Left hindlimb (tissue), 1 donor: ENCODE measurements at places on chromosomes 1 and 21.

DNA sequence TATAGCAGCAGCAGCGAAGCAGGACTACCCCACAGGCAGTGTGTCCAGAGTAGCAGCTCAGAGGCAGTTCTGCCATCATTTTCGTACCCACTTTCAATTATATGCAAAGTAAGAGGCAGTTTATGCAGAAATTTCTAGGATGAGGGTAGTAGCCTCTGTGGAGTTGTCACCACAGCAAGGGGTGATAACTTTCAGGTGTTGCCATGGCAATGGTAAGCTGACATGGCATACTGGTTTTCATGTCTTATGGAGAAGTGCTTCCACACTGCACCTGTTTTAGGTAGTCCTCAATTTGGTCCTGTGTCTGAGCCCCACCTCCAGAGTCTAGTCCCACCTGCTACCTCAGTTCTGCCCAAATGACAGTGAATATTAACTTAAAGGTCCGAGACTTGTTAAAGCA, 133.3 kb upstream of the SYT6 start:
- DNase-seq: no peak

- peak; percentile 69 for DNase-seq
Observed at GRCh38 chr1:220880726-220881506, 1.7 kb downstream of the HLX start.

DNA sequence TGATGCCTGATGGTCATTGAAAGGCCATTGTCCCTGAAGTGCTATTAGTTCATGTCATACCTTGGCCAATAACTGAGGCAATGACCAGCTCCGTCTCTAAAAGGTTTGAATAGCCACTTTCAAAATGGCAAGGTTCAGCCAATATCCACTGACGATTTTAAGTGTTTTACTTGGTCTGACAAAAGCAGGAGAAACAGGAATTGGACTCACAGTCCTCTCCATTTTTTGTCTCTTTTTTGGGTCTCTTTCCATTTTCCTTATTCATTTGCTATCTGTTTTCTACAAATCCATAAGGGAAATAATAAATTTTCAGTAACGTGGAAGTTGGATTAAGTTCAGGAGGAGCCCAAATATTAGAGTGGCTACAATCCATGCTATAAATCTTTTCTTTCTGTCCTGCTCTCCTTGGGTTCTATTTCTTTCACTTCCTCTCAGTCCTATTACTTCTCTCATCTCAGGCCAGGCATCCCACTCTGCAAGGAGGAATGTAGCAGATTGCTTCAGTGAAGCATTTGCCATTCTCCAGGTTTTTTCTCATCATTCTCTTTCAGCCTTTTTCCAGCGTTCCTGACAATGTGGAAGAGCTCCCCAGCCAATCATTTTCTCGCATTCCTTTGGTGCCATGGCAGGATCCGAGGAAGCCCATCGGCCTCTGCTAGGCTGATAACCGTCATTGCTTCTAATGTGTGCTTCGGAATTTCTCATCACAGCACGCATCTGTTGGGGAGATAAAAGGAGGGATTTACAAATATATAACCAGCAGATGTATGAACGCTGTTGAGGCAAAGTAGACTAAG, 414.5 kb downstream of the ADGRL2 start:
- DNase-seq: peak; percentile 34

- no peak for DNase-seq
Observed at GRCh38 chr21:33901412-33902288, 14.0 kb downstream of the ATP5PO start.

GRCh38 chr1:212600980-212601379, 7.6 kb upstream of the ATF3 start:
- no peak for DNase-seq

- peak; percentile 87 for DNase-seq
Observed at GRCh38 chr1:27366411-27367159, at the start of gene MAP3K6. MAP3K6 (minus strand) TSS chr1:27366961; CDS start chr1:27366597, 364 bp downstream.

DNA sequence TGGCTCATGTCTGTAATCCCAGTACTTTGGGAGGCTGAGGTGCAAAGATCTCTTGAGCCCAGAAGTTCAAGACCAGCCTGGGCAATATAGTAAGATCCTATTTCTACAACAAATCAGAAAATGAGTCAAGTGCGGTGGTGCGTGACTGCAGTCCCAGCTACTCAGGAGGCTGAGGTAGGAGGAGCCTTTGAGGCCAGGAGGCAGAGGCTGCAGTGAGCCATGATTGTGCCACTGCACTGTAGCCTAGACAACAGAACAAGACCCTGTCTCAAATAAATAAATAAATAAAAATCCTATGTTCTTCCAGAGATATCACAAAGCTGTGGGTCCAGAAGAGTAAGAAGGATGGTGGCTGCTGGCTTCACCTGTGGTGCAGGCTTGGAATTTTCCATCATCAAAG, 22.1 kb downstream of the CDA start:
- no peak for DNase-seq

GRCh38 chr1:200646515-200646914, 23.2 kb downstream of the DDX59 start:
- no peak for DNase-seq

DNA sequence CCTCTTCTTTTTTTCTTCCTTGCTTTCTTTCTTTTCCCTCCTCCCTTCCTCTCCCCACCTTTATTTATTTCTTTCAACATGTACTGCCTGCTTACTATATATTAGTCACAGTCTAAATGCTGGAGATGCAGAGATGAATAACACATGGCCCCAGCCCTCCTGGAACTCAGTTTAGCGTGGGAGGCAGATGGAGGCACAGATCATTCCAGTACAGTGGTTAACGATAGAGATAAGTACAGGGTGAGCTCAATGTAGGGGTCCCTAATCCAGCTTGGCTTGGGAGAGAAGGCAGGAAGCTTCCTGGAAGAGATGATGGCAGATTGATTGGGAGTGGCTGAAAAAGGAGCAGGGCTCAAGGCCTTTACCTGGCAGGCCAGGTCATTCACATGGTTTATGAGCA, 55.6 kb upstream of the PPP2R5A start:
- DNase-seq: no peak

GRCh38 chr21:38768471-38769063, 37.2 kb upstream of the ETS2 start:
- no peak for DNase-seq

DNA sequence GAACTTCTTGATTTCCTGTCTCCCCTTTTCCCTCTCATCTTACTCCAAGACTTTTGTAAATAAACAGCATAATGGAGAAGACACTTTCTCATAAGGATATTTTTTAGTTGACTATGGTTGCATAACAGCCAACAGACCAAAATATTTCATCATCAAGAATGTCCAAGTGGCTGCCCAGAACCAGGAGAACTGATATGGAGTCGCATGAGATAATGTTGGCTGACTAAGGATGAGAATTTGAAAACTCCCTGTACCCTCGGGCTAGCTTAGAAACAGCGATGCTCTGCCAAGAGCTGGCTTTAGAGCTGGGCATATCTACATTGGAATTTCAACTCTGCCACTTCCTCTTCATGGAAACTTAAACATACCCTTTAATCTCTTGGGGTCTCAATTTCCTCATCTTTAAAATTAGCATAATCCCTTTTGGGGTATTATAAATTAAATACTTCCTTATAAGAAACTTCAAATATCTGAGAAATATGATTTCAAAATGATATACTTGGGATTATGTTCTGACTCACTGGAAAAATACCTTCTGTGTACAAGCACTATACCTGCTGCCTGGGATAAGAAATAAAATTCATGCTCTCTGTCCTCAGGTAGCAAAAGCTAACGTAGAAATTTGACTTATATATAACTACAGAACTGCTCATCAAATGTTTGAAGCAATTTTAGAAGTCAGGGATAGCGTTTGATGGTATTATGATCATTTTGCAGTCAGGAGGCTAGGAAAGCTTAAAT, 777.3 kb downstream of the LTN1 start:
- DNase-seq: no peak

DNA sequence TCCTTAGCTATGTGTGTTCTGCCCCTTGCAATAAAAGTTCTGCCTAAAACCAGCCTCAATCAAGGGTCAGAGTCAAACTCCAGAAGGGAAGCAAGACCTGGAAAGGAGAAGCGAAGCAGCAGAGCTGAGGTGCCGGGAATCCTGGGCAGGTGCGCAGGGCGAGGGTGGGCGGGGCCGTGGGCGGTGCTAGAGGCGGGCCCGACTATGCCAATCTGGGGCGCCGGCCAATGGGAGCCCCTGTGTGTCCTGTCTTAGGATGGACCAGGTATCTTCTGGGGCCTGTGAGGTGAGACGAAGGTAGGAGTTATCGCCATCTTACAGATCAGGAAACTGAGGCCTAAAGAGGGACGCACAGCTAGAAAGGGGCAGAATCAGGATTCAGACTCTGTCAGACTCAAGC, 120.3 kb downstream of the PTPRU start:
- DNase-seq: no peak

DNA sequence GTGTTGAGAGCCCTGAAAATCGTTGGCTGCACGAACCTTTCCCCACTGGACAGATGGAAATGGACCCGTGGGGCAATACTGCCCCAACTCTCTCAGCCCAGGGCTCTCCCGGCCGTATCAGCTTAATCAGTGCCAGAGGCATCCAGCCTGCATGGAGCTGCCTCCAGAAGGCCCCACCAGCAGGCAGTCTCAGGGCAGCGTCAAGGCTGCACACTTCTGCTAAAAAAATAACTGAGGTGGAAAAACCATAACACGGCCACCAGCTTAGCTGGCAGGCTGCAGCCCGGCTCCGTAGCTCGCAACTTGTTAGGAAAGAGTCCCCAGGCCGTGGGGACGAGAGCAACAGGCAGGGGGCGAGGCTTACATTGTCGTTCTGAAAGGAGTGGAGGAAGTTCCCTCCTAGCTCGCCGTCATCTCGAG, 27.9 kb downstream of the MRPL37 start:
- DNase-seq: no peak

- no peak for DNase-seq
Observed at GRCh38 chr21:15140321-15141019, 75.7 kb upstream of the NRIP1 start.

GRCh38 chr1:180503280-180503862, 994 bp upstream of the ACBD6 start:
- no peak for DNase-seq

GRCh38 chr1:222071387-222071786, 329.5 kb upstream of the DUSP10 start:
- no peak for DNase-seq

DNA sequence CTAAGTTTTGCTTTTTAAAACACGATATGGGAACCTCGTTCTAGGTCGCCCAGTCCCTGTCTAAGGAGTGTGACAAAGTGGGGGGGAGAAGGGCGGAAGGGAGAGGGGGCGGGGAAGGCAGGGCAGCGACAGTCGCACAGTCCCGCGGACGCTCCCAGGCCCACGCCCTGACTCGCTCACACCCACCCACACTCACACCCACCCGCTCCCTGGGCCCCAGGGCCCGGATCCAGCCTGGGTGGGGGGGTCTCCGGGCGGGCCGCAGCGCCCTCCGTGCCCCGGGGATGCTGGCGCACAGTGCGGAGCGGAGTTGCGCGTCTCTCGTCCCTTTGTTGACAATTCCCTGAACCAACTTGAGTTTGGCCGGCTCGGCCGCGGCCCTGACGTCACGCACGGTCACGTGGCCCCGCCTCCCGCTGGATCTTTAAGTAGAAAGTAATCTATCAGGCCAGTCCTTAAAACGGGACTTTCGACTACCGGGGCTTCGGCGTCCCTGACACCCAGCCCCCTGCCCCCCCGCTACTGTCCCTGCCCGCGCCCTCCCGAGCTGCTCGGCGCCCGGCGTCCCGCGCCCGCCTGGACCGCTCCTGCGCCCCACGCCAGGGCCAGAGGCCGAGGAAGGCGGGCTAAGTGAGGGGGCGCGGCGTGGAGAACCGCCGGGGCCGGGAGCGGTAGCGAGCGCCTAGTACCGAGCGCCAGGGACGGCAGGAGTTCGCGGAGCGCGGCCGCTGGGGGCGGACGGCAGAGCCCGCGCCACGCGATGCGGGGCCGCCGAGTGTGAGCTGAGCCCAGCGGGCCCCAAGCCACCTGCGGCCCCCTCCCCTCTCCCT, at the start of gene FOXD3:
FOXD3 (plus strand) TSS at position 454 of the 830 bp plus-strand sequence. CDS start 492 bp downstream, outside the sequence.
- peak; percentile 63 for DNase-seq

DNA sequence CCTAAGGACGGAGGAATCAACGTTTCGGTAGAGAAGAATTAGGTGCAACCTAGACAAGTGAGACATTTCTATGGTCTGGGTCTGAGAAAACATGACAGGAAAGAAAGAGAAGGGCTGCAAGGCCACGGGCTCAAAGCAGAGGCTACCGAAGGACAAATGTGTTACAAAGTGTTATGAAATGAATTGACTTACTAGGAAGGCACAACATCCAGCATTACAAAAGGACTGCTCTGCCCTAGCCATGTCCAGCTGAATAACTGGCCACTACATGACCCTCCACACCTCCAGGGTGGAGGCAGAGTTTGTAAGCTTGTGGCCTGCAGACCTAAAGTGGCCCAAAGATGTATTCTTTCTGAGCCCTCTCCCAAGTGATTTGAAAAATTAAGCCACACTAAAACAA, 133.6 kb downstream of the GDAP2 start:
- DNase-seq: no peak

GRCh38 chr21:35724156-35724555, 336.2 kb downstream of the SETD4 start:
- DNase-seq: no peak

DNA sequence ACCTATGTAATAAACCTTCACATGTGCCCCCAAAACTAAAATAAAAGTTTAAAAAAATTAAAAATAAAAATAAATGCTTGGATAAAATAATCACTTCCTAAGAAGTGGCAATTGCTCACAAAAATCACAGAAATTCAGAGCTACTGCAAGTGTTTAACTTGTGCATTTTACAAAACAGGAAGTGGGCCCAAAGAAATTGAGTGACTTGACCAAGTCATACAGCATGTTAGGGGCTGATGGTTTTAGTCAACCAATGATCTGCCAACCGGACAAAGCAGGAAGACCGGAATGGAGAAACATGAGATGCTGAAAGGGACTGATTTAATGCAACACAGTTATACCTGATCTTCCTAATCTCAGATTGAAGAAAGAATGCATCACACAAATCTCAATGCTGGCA, 96.5 kb downstream of the SMYD2 start:
- DNase-seq: no peak
